Cardiac ventricle fibroblast (primary cell): ENCODE measurements at places on chromosomes 4 and X. TPM values are rescaled to one million over a fixed set of nuclear protein-coding genes. Genes with fewer than 3 reads are reported as not detected.

The FGA gene
- total RNA-seq, result not detected in 2 replicates

The GPR82 gene
- not detected in 2 replicates for total RNA-seq

The SLIT2 gene
- 7.7 and 8.9 TPM in 2 replicates for total RNA-seq

The DIPK2B gene
- total RNA-seq, result 2.6 and 2.9 TPM in 2 replicates

The EVC gene
- 72.1 and 96.1 TPM in 2 replicates for total RNA-seq

The MMRN1 gene
- total RNA-seq, result 0.83 and 1.2 TPM in 2 replicates

The LSM6 gene
- total RNA-seq, result 31.6 and 36.1 TPM in 2 replicates

The SLC2A9 gene
- total RNA-seq, result 2.7 and 2.9 TPM in 2 replicates

The DCLK2 gene
- 0.50 and 0.78 TPM in 2 replicates for total RNA-seq

The XKRX gene
- total RNA-seq, result not detected in 2 replicates

The TMPRSS11F gene
- not detected in 2 replicates for total RNA-seq

The PLXNB3 gene
- total RNA-seq, result 0.94 and 2.4 TPM in 2 replicates

The NDP gene
- total RNA-seq, result 0.31 and 1.4 TPM in 2 replicates

The MAGEA8 gene
- total RNA-seq, result not detected in 2 replicates

The GBA3 gene
- total RNA-seq, result not detected in 2 replicates
